ENCODE measurements at places on chromosomes 5 and 9.

DNA sequence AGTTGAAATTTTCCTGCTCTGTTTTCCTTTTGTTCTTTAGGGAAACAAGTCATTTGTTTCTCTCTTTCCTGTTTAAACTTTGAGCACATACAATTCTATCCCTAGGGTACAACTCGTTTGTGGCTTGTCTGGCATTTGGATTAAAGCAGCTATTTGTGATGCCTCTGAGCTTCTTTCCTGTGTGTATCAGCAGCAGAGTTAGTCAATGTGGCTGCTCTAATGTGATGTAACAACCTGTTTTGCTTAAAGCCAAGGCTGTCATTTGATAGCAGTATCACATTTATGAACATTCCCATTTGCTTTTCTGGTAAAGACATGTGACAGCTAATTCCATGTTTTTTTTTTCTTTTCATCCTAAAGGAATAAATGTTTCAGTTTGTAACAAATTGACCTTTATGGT is 314.3 kb upstream of the CHD1 start:
- no peak for DNase-seq

GRCh38 chr5:138032572-138033385 is at the start of gene FAM13B:
Gene FAM13B, minus strand, starts transcription at chr5:138033079. Its CDS starts 13,968 bp downstream, at chr5:138019111.
- peak; percentile 59 for DNase-seq

DNA sequence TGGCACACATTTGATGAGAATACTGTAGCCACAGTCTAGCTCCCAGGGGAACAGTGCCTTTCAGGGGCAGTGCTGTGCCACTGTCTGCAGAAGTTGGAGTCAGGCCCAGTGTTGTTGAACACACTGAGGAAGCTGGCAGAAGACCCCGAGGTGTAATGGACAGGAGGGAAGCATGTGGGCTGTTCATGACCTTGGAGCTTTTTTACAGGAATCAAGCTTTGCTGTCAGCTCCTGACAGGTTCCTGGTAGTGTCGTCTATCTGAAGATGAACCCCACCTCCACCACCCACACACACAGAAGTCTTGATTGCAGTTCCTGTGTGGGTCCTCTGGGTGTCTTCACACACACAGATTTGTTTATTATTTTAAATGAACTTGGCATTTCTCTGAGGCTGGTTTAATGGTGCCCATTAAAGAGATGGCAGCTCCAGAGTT is 40.3 kb upstream of the TNFAIP8 start:
- no peak for DNase-seq

- DNase-seq: no peak
These were observed 34.3 kb downstream of the PCA3 start for GRCh38 chr9:76798527-76798926.

GRCh38 chr5:28468166-28468565 is 1429.8 kb upstream of the CDH9 start:
- DNase-seq: no peak

- DNase-seq: no peak
These were observed 31.1 kb downstream of the PTPA start for GRCh38 chr9:129142138-129142935.

DNA sequence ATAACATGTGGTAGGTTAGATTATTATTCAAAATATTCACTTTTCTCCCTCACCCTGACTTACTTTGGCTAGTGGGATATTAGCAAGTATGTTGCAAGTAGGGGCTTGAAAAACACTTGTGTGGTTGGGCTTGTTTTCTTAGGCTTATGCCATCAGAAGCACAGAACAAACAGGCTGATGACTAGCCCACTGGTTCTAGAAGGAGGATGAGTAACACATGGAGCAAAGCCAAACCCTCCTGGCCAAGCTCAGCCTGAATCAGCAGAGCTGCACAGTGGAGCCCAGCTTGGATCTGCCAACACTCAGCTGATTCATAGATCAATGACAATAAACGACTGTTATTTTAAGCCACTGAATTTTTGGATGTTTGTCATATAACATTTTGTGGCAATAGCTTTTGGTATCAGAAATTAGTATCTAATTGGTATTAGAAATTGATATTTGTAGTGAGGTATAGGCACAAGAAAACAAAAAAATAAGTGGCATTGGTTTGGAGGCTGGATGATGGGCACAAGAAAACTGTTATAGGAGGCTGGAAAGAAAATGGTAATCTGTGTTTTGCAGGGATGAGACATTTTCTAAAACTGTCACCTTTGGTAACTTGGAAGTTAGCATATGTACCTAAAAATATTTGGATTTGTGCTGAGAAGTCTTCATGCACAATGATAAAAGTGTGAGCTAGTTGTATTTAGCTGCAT is 46.1 kb upstream of the ZBED3 start:
- no peak for DNase-seq

GRCh38 chr5:75706016-75706415 is 11.2 kb downstream of the POC5 start:
- no peak for DNase-seq

DNA sequence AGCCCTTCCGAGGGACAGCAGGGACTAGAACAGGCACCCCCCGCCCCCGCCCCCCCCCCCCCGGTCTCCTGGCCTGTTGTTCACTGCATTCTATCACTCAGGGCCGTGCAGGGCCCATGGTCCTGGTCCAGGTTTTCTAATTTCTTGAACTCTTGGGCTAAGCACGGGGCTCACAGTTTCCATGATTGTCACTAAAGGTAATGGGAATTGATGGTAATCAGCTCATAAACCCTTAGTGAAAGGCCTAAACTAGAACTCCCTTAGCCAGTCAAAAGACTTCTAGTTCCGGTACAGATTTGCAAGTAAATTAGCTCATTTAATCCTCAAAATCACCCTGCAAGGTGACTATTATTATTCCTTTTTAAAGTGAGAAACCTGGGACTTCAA is 14.7 kb upstream of the PWWP2A start:
- no peak for DNase-seq

DNA sequence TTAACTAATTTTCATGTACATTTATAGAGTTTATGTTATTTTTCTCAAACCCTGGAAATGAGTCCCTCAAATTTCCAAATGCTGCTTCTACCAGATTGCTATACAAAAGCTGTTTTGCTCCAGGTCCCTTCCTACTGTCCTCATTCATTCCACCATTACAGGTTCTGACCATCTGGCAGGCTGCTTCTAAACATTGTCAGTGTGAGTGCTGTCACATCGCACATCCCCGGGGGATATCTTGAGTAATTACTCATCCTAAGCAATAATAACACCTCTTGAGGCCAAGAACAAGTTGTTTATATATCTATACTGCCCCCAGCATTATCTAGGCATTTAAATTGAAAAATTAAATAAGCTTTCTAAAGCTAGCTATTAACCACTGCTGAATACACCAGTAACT is 1675.3 kb upstream of the CDH6 start:
- no peak for DNase-seq

DNA sequence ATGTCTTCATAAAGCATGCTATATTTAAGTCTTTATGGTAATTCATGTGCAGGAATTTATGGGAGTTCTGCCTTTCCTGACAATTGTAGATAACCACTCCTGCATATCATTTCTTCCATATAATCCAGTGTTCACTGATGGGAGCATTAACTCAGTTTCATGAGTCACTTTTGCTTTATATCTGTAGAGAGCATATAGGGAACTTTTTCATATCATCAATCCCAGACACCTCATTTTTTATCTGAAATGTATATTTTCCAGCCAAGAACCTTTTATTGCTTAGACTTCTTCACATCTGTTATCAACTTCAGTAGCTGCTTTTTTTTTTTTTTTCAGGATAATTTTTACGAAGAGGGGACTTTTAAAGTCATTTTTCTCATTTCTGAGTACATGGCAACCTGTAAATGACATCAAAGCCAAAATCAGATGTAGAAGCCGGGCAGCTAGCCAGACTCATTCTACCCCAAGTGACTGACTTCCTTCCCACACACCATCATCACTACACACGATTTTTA is 41.1 kb downstream of the NFX1 start:
- no peak for DNase-seq

DNA sequence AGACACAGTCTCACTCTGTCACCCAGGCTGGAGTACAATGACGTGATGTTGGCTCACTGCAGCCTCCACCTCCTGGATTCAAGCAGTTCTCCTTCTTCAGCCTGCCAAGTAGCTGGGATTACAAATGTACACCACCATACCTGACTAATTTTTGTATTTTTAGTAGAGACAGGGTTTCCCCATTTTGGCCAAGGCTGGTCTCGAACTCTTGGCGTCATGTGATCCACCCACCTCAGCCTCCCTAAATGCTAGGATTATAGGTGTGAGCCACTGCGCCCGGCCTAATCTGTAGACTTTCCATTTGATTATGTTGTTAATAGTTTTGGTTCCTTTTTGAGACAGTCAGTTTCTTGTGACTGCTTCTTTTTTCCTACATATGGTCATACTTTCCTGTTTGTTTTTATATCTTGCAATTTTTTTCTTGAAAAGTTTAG is 31.0 kb downstream of the MTREX start:
- DNase-seq: no peak

DNA sequence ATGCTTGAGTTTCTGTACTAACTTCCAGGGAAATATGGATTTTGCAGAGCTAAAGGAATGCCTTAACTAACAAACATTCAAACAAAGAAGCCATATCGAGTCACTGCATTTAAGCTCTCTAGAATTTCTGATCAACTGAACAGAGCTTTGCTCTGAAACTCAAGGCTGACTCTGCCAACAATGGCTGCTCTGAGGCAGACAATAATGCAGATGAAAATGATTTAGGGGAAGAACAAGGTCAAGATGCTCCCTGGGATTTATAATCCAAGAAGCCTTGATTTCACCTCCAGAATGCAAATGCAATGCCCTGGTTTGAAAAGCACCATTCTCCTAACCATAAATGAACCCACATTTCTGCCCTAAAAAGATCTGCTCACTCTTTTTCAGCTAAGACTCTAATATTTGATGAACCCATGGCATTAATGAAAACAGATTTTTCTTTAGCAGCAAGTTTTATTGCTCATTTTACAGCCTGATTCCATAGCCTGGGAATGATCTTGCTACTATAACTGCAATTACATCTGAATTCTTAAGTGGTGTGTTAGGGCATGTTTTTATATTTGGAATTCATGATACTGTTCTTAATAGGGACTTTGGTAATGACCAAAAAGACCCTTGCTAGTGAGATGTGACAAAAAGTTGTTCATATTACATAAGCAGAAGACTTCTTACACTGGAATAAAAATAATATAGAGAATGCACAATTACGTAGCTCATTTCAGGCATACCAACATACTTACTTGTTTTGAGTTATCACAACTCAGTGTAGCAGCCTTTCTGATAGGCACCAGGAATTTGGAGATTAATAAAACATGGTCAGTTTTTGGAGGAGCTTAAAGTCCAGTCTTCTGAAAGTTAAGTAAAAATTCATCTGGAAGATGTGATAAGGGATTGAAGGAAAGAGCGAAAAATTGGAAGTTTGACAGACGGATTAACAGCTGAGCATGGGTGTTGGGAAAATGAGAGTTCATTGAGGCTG is 169.4 kb downstream of the TRPM3 start:
- no peak for DNase-seq

DNA sequence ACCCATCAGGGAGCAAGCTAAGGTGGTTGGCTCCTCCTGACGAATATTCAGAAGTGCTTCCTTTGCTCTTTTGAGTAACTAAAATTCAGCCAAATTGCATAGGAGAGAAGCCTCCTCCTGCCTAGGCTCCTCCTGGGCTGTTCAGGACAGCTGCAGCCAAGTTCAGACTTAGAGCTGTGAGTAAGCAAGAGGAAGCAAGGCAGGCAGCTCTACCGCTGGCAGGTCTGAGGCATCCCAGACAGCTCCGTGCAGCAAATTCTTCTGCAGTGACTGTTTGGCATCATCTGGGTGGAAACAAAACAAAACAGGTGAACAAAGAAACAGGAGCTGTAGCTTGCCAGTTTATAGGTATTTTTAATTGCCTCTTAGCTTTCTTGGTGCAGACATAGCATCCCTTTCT is 421.0 kb downstream of the GADD45G start:
- no peak for DNase-seq

- no peak for DNase-seq
These were observed 277.5 kb downstream of the DENND1A start for GRCh38 chr9:123652416-123652815.

- peak; percentile 55 for DNase-seq
These were observed 5.9 kb downstream of the ABCA2 start for GRCh38 chr9:137021979-137022661.

GRCh38 chr5:1544294-1544961 is 20.7 kb upstream of the LPCAT1 start:
- DNase-seq: no peak

DNA sequence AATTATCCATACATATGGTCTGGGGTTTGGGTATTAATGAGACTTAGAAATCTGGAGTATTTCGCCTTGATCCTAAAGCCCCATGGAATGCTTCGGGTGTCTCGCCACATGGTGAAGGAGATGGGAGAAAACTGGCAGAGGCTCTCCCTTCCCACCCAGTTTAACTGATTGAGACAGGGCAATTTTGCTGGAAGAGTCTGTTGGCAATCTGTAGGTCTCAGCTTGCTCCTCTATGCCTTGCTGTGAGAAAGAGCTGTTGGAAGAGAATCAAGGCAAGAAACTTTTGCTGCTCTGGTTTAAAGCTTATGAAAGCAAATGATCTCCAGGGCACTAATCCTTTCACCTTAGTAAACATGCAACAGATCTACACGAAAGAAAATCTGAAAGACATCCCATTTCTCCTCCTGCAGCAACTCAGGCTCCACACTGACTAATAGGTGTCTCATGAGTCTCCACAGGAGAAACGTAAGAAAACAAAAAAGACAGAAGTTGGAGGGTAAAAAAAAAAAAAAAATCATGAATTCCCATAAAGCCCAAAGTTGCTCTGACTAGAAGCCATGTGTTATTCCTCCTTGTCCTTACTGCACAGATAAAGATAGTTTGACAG is 369.9 kb downstream of the EFNA5 start:
- DNase-seq: no peak

- DNase-seq: no peak
These were observed 16.5 kb downstream of the AQP3 start for GRCh38 chr9:33430942-33431341.

- DNase-seq: no peak
These were observed 99.8 kb upstream of the DAP start for GRCh38 chr5:10860645-10861422.

GRCh38 chr5:43110606-43111170 is 10.0 kb upstream of the ZNF131 start:
- no peak for DNase-seq

- DNase-seq: no peak
These were observed 103.2 kb upstream of the BASP1 start for GRCh38 chr5:17114233-17114632.

- DNase-seq: no peak
These were observed 89.0 kb downstream of the ARSB start for GRCh38 chr5:78896132-78896531.

GRCh38 chr5:111834926-111835599 is 78.1 kb upstream of the NREP start:
- no peak for DNase-seq

DNA sequence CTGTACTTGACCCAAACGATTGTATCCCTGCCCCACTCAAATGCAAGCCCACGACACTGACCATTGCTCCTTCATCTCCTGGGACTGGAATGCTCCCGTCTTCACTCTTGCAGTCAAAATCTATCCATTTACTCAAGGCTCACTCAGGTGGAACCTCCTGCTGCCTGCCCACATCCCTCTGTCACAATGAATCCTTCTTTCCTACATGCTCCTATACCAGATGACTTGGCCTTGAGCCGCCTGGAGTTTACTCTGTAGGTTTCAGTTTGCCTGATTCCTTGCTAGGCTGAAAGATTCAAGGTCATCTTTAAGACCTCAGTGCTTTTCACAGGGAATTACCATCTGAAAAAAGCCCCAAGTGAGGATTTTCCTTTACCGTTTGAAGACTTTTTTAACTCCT is 264.1 kb downstream of the GLIS3 start:
- DNase-seq: no peak
